Adrenal gland (tissue), 19 donors: ENCODE measurements at places on chromosomes 5 and 9. TPM values are rescaled to one million over a fixed set of nuclear protein-coding genes. Genes with fewer than 3 reads are reported as not detected.

GRCh38 chr5:35640623-35641022, 23.0 kb downstream of the SPEF2 start:
- H3K27me3 ChIP-seq = no peaks in the 10 kb centered on the region
- no peaks in the 10 kb centered on the region for H3K36me3 ChIP-seq

- no peak for DNase-seq
- H3K4me1 ChIP-seq = no peaks in the 10 kb centered on the region
- no peak overlapping the region for H3K27ac ChIP-seq
- H3K36me3 ChIP-seq = no peaks in the 10 kb centered on the region
- H3K4me3 ChIP-seq = no peak overlapping the region
- no peaks in the 10 kb centered on the region for H3K27me3 ChIP-seq
Measured at GRCh38 chr5:148957591-148958202, 105.2 kb downstream of the SH3TC2 start.

Gene SLC23A1
- total RNA-seq = not detected

DNA sequence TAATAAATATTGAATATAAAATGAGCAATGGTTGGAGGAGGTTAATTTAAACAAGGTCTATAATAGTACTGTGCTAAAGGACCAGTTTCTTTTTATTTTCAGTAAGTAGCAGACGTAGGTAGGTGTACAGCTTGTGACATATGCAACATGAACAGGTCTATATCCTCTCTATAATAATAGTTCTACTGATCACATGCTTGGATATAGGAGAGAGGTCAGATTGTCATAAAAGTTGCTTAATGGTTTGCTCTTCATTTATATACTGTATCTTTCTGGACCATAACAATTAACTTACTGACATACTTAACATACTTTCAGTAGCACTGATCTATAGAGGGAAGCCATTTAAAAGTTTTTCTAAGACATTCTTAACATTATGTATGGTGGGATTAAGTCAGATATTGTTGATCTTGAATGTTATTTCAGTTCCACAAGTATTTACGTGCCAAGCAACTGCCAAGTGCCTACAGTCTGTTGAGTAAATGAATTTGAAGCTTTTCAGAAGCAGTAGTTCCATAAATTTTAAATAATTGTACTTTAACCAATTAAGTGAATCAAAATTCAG, 68.0 kb downstream of the DENND4C start:
- DNase-seq = no peak
- no peaks in the 10 kb centered on the region for H3K4me1 ChIP-seq
- no peak overlapping the region for H3K4me3 ChIP-seq
- no peaks in the 10 kb centered on the region for H3K27me3 ChIP-seq
- H3K36me3 ChIP-seq = peaks cover 46% of the 10 kb centered on the region

GRCh38 chr9:23829580-23830475, 3.8 kb upstream of the ELAVL2 start:
- peaks cover 7% of the 10 kb centered on the region for H3K4me1 ChIP-seq
- H3K36me3 ChIP-seq = no peaks in the 10 kb centered on the region
- H3K27me3 ChIP-seq = peaks cover 24% of the 10 kb centered on the region
- H3K4me3 ChIP-seq = no peak overlapping the region
- DNase-seq = no peak
- H3K27ac ChIP-seq = no peak overlapping the region

GRCh38 chr5:99639905-99640304, 711.1 kb upstream of the CHD1 start:
- H3K4me3 ChIP-seq = no peak overlapping the region
- no peak overlapping the region for H3K27ac ChIP-seq
- no peak for DNase-seq

Gene SNCAIP
- 2.8 TPM for total RNA-seq

GRCh38 chr5:35926389-35927051, 11.9 kb downstream of the CAPSL start:
- H3K4me1 ChIP-seq = no peaks in the 10 kb centered on the region
- H3K27me3 ChIP-seq = no peaks in the 10 kb centered on the region
- H3K27ac ChIP-seq = no peak overlapping the region
- no peak overlapping the region for H3K4me3 ChIP-seq

Gene SPINK6
- total RNA-seq = not detected

GRCh38 chr5:158051036-158051435, 192.1 kb upstream of the CLINT1 start:
- H3K27me3 ChIP-seq = no peaks in the 10 kb centered on the region
- peaks cover 8% of the 10 kb centered on the region for H3K4me1 ChIP-seq
- H3K27ac ChIP-seq = no peak overlapping the region
- no peak overlapping the region for H3K4me3 ChIP-seq

GRCh38 chr9:95007226-95007869, 280.8 kb downstream of the AOPEP start:
- no peak overlapping the region for H3K4me3 ChIP-seq
- no peak for DNase-seq
- peak overlapping the region; percentile 80 for H3K27ac ChIP-seq
- H3K36me3 ChIP-seq = no peaks in the 10 kb centered on the region
